ENCODE measurements at places on chromosomes 7 and 10.

DNA sequence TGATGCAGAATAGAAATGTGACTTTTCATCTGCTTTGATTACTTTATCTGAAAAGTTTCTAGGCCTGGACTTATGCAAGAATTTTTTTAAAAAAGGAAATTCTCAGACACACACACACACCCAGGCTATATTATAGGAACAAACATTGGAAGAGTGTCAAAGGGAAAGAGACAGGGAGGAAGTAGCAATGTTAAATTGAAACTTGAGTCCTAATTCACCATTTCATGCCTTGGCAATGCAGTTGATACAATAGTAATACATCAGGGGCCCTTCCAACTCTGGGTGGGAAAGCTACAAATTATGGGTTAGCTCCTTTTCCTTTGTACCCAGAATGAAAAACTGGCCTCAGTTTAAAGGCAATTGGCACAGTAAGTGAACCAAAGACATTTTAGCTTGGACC is 258.0 kb upstream of the LYZL1 start:
- no peak for DNase-seq

GRCh38 chr10:64708884-64709681 is 1187.9 kb downstream of the REEP3 start:
- DNase-seq = no peak

GRCh38 chr10:112614586-112614985 is 167.6 kb downstream of the VTI1A start:
- DNase-seq = no peak

DNA sequence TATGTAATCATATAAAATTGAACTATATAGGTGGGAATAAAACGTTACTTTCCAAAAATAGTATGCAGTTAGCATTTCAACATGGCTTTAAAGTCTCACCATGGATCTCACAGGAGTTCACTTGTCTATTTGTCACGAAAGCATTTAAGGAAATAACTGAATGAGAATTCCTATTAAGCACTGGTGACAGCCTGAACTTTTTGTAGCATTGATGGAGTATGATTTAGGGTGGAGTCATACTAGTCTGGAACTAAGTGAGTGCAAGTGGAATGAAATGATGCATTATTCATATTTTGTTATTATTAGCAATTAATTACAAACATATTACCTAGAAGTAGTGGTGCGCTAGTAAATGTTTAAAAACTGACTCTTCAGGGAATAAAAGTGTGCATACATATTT is 26.0 kb upstream of the HIBADH start:
- no peak for DNase-seq

Measured in NCI-H345 (cell line).